Activated T-cell treated with anti-CD3 and anti-CD28 coated beads, Interleukin-2, amount 50 U/mL, for 72 hours (primary cell): ENCODE measurements at places on chromosomes 6 and 20. TPM values are rescaled to one million over a fixed set of nuclear protein-coding genes. Genes with fewer than 3 reads are reported as not detected.

GRCh38 chr20:24935140-24935539 lies 13.9 kb upstream of the CST7 start:
- H3K27ac ChIP-seq: no peak overlapping the region
- no peaks in the 10 kb centered on the region for H3K27me3 ChIP-seq
- peaks cover 2% of the 10 kb centered on the region for H3K36me3 ChIP-seq
- peaks cover 31% of the 10 kb centered on the region for H3K4me1 ChIP-seq
- no peak overlapping the region for H3K4me3 ChIP-seq
- no peak for DNase-seq

GRCh38 chr6:168636147-168637004 lies 195.4 kb downstream of the SMOC2 start:
- H3K27me3 ChIP-seq: peaks cover 6% of the 10 kb centered on the region
- DNase-seq: no peak
- no peak overlapping the region for H3K27ac ChIP-seq
- H3K4me3 ChIP-seq: no peak overlapping the region
- H3K4me1 ChIP-seq: no peaks in the 10 kb centered on the region

IL22RA2 gene
- not detected for total RNA-seq

DNAH8 gene
- total RNA-seq: 0.02 TPM
